Esophagus squamous epithelium (tissue), 5 donors: ENCODE measurements at places on chromosomes 1 and 21. TPM values are rescaled to one million over a fixed set of nuclear protein-coding genes. Genes with fewer than 3 reads are reported as not detected.

DNA sequence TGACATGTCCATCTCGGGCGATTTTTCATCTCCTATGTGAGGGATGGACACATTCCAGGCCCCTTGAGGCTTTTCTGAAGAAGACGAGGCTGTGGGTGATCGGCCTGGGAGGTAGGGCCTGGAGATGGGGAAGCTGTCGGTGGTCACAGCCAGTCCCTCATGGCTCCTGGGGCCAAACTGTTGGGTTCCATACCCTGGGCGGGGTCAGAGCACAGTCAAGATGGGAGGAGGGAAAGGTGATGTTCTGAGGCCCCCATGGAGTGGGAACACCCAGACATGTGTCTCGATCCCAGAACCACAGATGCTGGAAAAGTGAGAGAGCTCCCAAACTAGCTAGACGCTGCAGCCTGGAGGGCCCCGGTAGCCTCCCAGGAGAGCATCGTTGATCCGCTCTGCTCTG is 157.5 kb upstream of the C1orf174 start:
- no peak for DNase-seq

DNA sequence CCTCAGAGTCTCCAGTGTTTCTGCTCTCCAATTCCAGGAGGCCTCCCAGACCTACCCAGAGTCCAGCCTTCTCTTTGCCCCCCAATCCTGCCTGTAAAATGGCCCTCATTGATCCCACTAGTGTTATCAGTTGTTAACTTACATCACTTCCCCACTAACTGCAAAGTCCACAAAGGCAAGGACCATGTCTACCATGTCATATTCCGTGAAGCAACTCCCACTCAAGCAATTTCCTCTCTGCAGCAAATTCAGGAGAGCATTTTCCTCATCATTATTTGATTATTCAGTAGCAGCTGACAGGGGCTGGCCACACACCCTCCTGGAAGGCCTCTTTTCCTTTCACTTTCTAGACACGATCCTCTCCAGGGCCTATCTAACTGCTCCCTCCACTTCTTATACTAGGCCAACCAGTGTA is 153.5 kb downstream of the RERE start:
- DNase-seq = no peak

DNA sequence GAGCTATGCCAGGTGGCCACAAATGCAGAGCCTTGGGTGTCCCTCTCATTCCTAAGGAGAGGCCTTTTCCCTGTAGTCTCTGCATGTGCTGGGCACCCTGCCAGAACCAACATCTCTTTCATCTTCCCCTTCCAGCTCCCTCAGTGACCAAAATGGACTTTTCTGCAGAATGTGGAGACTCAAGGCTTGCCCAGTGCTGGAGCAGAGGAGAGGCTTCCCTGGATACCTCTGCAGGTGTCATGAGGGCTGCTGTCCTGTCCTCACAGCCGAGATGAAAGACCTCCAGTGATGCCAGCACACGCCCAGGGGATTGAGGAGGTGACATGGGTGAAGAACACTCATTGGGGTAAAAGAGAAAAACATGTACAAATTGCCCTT is 347.0 kb upstream of the AJAP1 start:
- DNase-seq = no peak

GRCh38 chr1:15799928-15800835 is 7.3 kb downstream of the UQCRHL start:
- no peak for DNase-seq

GRCh38 chr1:31617916-31618746 is 642 bp downstream of the HCRTR1 start:
- DNase-seq = no peak

GRCh38 chr1:109331113-109331512 is 24.3 kb upstream of the MYBPHL start:
- DNase-seq = no peak

- no peak for DNase-seq
Observed at GRCh38 chr1:56330391-56331026, 248.9 kb downstream of the PLPP3 start.

GRCh38 chr21:33691945-33692603 is 49.8 kb downstream of the ITSN1 start:
- no peak for DNase-seq

GRCh38 chr1:84353695-84354094 is 44.6 kb upstream of the DNASE2B start:
- no peak for DNase-seq

- no peak for DNase-seq
Observed at GRCh38 chr1:227420147-227420546, 101.9 kb upstream of the CDC42BPA start.

DNA sequence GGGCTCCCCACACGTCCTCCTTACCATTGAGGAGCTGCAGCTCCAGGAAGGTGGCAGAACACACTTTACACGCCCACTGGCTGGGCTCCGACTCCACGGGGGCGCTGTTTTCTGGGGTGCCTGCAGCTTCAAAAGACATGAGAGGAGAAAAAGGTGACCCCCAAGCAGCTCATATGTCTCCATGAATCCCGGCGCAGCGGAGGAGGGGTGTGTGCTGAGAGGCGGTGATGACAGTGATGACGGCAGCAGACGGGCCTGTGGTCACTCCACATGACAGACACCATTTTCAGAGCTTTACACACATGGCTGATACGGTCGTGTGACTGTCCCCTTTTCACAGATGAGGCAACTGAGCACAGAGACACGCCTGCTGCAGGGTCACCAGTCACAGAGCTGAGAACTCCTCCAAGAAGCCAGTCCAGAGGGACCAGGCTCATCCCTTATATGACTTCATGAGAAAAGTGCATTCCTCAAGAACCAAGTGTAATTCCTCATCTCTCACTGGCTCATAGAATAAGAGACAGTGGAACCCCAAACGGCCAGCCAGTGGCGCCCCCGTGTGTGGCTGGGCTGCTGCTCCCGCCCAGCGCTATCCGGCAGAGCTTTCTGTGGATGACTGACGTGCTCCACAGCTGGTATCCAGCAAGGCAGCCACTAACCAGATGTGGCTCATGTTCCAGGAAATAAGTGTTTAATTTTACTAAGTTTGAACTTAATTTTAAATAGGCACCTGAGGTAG is 31.9 kb downstream of the PRDM15 start:
- DNase-seq = no peak

DNA sequence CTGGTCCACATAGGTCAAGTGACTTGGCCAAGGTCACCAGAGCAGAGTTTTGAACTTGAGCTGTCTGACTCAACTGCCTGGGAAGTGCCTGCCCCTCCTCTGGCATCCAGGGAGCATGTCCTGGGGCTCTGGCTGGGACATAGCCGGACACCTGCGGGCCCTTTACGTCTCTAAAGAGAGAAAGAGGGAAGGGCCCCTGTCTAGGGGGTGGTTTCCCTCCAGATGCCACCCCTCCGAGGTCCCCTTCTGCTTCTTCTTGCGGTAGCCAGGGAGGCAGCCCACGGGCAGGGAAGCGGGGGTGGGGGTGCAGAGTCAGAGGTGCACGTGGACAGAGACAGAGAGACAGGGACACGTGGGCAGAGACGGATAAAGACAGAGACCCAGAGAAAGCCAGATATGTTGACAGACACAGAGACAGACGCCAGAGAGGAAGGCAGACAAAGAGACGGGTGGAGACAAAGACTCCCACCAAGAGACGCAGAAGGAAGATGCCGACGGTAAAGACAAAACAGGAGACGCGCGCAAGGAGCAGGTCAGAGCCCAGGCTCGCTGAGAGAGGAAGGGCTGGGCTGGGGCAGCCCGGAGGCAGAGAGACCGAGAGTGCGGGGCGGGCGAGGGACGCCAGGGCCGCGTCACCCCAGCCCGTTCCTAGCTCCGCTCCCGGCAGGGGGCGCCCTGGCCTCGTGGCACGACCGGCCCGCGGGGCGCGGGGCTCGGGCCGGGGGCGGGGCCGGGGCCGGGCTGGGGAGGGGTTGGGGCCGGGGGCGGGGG is 458 bp upstream of the ALPL start:
- no peak for DNase-seq

DNA sequence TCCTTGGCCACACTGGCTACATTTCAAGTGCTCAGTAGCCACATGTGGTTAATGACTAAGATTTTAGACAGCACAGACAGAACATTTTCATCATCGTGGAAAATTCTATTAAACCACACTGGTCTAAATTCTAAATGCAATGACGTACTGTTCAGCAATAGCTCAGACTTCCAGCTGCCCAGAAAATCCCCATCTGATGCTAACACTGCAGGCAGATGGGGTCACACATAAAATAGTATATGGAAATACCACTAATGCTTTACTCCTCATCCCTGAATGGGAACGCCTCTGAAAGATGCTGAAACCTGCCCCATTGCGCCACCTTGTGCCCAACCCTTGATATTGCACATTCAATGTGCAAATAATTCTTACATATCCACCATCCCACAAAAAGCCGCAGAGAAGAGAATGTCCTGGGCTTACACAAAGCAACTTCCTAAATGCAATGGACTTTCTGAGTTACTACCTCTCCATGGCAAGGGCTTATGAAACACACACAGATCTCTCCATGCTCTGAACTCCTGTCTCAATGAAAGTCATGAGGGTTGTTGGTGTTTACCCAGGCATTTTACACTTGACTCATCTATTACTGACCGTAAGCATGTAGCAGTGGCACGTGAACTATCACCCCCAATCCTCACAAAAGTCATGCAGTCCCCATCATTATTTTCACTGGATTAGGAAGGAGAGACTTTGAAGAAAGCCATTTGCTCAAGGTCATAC is 20.3 kb upstream of the SLC5A9 start:
- DNase-seq = no peak

- no peak for DNase-seq
Observed at GRCh38 chr1:153616917-153617311, 789 bp upstream of the S100A14 start.

GRCh38 chr1:11982010-11982392 is 1.8 kb downstream of the MFN2 start:
- DNase-seq = no peak

DNA sequence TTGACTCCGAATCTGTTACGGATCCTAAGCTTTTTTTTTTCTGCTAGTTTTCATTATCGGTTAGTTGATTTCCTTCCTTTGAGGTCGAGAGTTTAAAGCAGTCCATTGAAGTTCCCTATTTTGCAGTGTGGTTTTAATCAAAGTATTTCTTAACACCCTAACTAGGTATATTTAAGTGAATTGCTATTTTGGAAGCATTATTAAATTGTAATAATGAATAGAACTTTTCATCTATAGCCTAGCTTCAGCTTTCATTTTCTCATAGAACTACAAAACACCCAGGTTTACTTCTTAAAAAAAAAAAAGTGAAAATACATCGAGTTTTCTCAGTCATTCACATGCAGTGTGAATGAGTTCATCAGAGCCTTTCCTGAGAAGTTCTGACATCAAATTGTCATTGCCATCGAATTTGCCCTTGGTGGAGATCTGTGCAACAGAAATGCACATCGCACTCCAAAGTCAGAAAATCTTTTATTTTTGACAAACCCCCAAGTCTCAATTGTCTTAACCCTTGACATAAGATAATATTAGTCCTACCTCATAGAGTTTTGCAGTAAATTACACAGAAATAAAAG is 1.1 kb upstream of the LBR start:
- DNase-seq = no peak

- DNase-seq = no peak
Observed at GRCh38 chr1:54611621-54612020, 11.7 kb downstream of the FAM151A start.

Gene CYP2J2
- total RNA-seq = 5.5 TPM

Gene ODF2L
- 25.3 TPM for total RNA-seq

Gene CITED4
- 40.6 TPM for total RNA-seq

Gene AADACL4
- total RNA-seq = not detected

Gene MTOR
- 34.1 TPM for total RNA-seq

Gene A3GALT2
- total RNA-seq = not detected

Gene TAF1A
- total RNA-seq = 6.5 TPM
